Cardiac fibroblast (primary cell): ENCODE measurements at places on chromosomes 1 and 21.

DNA sequence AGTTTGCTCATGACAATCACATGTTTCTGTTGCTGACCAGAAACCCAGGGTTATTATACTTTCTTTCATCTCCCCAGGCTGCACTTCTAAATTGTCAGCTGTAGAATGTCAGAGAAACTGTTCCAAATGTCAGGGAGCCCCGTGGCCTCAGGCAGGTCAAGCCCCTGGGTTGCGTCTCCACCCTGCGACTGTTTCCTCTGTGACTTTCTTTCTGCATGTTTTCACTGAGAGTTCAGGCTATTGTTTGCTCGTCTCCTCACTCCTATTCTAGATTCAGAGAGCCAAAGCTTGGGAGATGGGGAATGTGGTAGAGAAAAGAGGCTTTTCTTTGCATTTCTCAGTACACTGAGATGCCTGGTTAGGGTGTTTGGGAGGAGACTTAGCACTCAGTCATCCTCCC is 97.4 kb downstream of the CENPF start:
- DNase-seq: no peak

- peak; percentile 22 for DNase-seq
Observed at GRCh38 chr1:111242805-111243523, 15.5 kb downstream of the CHI3L2 start.

- no peak for DNase-seq
Observed at GRCh38 chr1:223609977-223610376, 55.5 kb downstream of the CAPN8 start.

DNA sequence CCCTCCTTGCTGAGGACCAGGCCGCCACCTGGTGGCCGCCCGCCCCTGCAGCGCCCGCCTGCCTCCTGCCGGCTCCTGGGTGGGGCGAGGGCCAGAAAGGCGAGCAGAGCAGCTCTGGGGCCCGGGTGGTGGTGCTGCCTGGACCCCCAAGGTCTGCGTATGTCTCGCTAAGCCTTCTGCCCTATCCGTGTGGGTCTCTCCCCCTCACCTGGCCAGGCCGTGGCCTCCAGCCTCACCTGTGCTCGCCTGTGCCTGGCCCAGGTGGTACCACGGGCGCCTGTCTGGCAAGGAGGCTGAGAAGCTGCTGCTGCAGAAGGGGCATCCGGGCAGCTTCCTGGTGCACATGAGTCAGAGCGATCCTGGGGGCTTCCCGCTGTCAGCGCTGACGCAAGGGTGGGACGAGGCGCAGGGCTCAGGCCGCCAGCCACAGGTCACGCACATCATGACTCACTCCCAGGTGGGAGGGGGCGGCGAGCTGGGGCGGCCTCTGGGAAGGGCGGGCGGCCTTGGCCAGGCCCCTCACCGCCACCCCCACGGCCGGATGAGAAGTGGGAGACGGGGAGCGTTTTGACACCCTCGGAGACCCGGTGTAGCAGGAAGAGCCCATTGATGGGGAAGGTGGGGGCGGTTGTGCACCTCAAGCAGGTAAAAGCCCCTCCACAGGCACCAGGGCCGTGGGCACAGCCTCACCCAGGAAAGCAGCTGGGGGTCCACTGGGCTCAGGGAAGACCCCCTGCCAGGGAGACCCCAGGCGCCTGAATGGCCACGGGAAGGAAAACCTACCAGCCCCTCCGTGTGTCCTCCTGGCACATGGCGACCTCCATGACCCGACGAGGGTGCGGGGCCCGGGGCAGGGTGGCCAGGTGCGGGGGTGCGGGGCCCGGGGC is 9.9 kb downstream of the RNF223 start:
- peak; percentile 82 for DNase-seq

DNA sequence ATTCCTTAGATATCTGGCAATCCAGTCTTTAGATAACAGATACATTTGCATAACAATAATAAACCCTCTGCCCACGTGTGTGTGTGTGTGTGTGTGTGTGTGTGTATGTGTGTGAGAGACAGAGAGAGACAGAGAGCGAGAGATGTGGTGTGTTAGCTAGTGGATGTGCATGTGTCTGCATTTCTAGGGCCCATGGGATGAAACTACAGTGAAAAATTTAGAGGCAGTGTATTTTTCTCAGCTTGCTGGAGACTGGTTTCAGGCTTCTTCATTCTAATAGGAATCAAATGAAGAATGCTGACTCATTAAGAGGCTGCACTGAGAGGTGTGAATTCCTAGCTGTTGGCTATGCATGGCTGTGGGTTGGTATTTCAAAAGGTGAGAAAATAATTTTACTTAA is 303.2 kb downstream of the LMX1A start:
- no peak for DNase-seq

DNA sequence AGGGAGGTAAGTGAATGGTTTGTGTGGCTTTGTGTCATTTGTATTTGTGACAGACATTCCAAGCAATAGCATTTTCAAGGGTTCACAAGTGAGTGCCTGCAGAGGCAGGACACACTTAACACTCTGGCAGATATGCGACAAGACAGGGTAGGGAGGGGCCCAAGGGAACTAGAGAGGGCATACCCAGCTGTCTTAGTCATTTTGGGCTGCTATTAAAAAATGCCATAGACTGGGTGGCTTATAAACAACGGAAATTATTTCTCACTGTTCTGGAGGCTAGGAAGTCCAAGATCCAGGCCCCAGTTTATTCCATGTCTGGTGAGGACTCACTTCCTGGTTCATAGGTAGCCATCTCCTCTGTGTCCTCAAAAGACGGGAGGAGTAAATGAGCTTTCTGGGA is 137.4 kb downstream of the FGGY start:
- DNase-seq: peak; percentile 32

- DNase-seq: no peak
Observed at GRCh38 chr1:59356627-59357026, 59.7 kb downstream of the FGGY start.

- peak; percentile 22 for DNase-seq
Observed at GRCh38 chr1:45275054-45275453, 51.6 kb upstream of the HPDL start.

DNA sequence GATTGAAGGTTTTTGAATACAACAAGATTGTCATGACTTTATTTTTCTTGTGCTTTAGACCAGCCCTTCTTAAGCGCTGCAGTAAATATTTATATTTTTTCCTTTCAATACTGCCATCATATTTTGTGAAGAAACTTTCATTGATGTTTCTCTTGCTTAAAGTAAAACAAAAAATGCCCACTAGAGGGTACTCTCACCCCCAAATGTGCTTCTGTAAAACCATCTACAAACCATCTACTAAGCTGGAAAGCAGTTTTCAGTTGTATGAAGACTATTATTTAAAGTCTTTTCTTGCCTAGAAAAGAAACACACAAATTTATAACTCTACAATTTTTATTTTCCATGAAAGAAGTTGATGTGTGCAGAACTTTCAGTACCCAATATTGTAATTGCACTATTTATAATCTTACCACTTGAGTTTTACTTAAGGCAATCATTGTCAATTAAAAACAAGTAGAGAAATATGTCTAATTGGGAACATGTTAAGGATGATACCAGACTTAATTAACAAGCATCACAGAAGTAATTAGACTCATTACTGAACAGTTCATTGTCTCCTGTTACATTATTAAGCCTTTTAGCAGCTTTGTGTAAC is 10.7 kb downstream of the LEPR start:
- peak; percentile 82 for DNase-seq

DNA sequence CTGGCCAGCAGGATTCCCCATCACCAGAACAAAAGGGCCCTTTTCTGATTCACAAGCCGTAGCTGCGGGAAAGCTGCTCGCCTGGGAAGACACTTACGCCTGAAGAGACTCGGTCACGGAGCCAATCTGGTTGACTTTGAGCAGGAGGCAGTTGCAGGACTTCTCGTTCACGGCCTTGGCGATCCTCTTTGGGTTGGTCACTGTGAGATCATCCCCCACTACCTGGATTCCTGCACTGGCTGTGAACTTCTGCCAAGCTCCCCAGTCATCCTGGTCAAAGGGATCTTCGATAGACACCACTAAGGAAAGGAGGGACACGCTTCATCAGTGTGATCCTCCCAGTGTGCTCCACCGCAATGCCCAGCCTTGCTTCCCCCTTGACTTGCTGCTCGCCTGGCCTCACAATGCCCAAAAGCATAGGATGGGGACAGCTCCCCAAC is 14.7 kb downstream of the ENO1 start:
- no peak for DNase-seq

DNA sequence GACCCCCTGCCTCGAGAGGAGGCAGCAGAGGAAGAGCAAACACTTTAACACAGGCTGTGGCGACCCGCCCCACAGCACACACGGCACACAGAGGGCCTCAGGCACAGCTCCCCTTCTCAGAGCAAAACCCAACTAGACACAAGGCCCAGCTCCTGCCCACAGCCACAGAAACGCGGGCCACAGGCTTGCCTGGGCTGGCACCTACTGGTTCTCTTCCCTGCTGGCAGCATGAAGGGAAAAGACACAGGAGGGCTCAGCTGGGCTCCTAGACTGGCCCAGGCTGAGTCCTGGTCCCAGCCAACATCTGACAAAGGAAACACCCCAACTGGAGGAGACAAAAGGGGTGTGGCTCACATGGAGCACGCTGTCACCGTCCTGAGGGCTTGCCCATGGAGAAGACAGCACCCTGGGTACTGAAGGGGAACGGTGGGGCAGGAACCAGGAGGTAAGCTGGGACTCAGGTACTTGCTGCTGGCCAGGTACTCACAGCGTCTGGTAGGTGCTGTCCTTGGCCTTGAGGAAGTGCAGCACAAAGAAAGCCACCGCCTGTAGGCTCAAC is 3.5 kb downstream of the CD164L2 start:
- no peak for DNase-seq

DNA sequence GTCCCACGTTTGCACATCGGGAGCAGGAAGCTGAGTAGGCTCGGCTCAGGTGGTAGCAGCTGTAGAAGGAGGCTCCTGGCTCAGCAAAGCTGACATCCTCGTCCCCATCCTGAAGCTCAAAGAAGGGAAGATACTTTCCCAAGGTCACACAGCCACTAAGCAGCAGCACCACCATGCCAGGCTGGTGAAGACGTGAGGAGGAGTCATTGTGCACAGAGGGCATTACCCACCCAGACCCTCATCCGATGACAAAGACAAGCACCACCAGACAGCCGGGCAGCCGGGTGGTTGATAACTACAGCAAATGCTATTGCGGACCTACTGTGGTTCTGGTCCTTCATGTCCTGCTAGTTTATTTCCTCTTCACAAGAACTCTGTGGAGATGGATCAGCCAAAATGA is 186.9 kb downstream of the MATN1 start:
- no peak for DNase-seq

GRCh38 chr1:7026169-7026568 is 240.9 kb downstream of the CAMTA1 start:
- no peak for DNase-seq

GRCh38 chr1:82722608-82723007 is 921.9 kb downstream of the ADGRL2 start:
- DNase-seq: no peak

- peak; percentile 34 for DNase-seq
Observed at GRCh38 chr1:65792669-65793358, at the start of gene PDE4B. Gene PDE4B, plus strand, starts transcription at chr1:65792895.

DNA sequence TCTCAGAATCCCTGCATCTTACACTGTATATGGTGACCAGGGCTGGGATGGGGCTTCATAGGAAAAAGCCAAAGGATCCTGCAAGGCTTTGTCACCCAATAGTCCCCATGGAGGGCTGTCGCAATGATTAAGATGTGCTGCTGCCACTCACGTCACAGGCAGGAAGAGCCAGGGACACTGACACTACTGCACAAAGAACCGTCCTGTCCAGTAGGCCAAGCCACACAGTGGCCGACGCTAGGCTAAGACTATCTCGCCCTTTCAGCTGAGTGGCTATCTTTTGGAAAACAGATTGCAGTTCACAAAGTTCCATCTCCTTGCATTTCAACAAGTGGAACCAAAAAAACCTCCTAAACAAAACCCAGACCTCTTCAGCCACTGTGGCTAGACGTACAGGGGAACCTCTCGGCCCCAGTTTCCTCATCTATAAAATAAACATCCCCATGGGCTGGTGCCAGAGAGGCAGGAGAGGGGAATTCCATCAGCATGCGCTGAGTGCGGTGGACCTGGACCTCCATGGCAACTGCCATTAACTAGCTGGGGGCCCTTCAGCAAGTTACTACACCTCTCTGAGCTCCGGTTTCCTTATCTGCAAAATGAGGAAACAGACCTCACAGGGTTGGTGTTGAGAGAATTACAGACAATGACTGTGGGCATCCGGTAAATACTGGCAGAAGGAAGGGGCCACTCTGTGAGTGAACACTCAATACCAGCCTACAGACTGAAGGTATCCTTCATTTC is 8.7 kb downstream of the CAPZB start:
- peak; percentile 50 for DNase-seq

DNA sequence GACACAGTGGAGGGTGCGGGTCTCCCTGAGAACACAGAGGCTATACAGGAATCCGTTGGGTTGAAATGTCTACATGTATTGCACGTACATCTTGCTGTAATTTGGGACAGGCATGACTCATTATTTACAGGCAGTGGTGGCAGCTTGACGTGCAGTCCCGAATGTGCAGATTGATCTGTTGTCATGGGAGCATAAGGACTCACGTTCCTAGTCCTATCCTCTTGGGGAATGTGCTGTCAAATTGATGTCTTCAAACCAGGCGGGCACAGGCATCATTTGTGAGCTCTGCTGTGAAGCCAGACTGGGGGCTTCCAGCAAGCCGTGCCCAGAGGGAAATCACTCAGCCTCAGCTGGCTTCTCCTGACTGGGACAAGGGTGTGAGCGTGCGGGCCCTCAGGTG is 40.5 kb downstream of the S100B start:
- no peak for DNase-seq

DNA sequence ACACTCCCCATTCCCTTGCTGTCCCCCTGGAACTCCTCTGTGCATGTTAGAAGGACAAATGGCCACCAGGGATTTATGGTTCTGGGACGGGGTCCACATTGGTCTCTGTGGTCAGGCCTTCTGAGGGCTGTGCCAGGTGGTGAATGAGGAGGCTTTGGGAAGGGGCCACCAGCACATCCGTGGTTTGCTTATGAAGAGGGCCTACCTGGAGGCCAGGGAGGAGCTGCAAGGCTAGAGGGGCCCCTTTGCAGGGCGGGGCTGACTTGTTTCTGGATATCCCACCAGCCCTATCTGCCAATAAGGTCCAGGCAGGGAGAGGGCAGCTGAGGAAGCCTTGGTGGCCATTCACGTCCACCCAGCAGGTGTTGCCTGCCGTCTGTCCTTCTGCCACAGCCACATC is 24.9 kb downstream of the KCNA10 start:
- no peak for DNase-seq

DNA sequence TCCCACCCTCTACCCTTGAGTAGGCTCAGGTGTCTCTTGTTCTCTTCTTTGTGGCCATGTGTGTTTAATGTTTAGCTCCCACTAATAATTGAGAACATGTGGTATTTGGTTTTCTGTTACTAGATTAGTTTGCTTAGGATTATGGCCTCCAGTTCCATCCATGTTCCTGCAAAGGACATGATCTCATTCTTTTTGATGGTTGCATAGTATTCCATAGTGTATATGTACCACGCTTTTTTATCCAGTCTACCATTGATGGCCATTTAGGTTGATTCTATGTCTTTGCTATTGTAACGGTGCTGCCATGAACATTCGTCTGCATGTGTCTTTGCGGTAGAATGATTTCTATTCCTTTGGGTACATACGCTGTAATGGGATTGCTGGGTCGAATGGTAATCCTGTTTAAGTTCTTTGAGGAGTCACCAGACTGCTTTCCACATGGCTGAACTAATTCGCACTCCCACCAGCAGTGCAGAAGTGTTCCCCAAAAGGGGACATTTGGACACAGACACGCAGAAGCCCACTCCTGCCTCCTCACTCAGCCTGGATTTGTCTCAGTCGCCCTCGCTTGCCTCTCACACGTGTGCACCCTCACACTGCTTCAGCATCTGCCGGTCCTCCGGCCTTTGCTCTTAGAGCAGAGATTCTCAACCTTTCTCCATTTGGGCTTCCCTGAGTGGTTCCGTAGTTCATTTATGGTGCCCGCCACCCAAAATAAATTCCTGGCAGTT is 3.7 kb downstream of the MX2 start:
- no peak for DNase-seq
